ENCODE measurements at places on chromosomes 1 and 21.

DNA sequence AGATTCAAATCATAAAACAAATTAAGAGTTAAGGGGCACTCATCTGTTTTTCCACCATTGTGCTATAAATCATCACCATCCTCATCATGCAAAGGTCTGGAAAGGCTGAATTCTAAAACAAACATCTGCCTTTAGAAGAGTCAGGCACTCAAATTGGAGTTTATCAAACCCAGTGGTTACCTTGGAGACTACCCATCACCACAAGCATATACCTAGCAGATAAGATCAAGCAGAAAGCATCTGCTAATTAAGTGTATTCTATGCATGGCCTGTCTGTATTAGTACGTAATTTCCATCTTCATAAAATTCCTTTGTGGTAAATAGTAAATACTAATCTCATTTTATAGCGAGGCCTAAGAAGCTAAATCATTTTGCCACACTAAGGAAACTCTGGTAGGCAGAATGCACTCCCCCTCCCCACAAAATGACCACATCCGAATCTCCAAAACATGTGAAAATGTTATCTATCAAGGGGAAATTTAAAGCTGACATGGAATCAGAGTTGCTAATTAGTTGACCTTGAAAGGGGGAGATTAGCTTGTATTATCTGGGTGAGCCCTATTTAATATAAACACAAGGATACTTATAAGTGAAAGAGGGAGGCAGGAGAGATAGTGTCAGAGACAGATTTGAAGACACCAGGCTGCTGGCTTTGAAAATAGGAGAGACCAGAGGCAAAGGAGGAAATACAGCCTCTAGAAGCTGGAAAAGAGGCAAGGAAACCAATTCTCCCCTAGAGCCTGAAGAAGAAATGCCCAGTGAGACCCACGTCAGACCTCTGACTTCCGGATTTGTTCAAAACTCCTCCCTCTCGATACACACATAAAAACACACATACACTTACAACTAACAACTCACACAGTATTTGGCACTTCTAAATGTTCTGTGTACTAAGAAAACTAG is 23.2 kb downstream of the ARID4B start:
- DNase-seq: peak; percentile 82

GRCh38 chr1:51488372-51489050 is 30.6 kb downstream of the EPS15 start:
- DNase-seq: no peak

- DNase-seq: no peak
These were observed 86.5 kb downstream of the PSMG1 start for GRCh38 chr21:39096754-39097153.

GRCh38 chr1:47643306-47644211 is 205.7 kb downstream of the FOXD2 start:
- no peak for DNase-seq

GRCh38 chr1:52751589-52752483 is 25.6 kb downstream of the ZYG11B start:
- no peak for DNase-seq

GRCh38 chr1:215636258-215636965 is 69.3 kb downstream of the KCTD3 start:
- no peak for DNase-seq

DNA sequence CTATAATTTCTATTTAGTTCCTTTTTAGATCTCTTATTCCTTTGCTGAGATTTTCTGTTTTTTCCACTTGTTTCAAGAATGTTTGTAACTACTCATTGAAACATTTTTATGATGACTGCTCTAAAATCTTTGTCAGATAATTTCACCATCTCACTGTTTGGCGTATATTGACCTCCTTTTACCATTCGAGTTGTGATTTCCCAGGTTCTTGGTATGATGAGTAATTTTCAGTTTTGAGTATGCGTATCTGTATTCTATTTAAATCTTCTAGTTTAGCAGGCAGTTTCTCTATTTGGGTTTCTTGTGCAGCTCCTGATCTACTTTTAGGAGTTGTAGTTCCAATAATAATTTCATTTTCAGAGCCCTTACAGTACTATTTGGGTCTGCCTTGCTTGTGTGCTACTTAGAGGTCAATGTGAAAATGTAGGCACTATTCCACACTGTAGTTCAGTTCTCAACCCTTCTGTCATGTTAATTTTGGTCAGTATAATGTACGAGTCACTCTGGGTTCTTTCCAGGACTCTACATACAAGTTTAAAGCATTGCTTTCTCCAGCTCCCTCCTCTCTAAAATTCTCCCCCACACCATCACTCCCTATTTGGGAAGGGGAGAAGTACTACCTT is 115.5 kb downstream of the ACBD6 start:
- DNase-seq: no peak

- no peak for DNase-seq
These were observed 923.1 kb upstream of the TMPRSS15 start for GRCh38 chr21:19326531-19327319.

DNA sequence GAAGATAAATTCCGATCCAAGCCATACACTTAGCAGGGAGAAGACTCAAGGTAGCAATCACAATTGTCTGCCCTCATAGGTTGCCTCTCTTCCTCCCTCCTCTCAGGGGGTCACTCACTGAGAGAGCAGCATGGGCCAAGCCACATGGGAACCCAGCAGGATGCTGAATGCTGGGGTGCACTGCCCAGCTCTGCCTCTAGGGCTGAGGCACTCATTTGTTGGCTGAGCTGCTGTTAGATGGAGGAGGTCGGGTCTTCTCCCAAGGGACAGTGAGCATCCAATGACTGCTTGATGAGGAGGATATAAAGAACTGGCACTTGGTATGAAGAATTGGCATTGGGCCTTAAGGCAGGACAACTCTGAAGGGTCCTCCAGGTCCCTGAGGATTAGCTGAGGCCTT is 418.8 kb downstream of the SIPA1L2 start:
- DNase-seq: no peak

DNA sequence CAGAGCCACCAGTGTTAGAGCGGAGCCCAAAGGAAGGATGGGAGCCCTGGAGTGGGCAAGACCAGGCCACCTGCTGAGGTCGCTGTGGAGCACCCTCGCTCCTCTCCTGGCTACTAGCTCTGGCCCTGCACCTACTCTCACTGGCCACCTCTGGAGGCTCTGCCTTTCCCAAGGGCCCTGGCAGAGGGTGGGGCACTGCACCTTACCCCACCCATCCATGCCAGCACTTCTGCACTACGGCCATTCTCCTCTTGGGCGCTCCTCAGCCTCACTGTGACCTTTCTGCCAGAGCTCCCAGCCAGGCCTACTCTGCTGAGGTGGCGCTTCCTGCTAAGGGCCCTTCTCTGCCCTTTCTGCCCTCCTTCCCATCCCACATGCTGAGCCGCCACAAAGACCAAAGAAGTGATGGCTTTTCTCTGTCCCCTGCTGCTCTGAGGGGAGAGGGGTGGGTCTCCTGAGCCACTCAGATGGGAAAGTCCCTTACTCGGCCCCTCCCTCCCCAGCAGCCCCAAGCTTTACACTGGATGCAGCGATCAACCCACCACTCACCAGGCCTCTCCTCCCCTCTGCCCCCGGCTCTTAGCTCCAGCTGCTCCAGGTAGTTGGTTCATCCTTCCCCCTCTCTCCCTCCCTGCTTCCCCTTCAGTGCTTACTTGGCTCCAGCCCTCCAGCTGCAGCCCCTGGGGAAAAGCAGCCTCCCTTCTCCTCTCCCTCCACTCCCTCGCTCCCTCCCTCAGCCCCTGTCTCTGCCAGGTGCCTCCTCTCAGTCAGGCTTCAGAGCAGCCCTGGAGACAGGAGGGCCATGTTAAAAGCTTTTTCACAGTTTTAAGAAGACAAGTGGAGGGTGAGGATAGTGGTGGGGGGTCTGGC is 14.8 kb upstream of the TMEM222 start:
- DNase-seq: no peak

GRCh38 chr1:2290171-2290578 is 62.1 kb downstream of the SKI start:
- DNase-seq: no peak

GRCh38 chr1:220182111-220182510 is 88.2 kb downstream of the IARS2 start:
- no peak for DNase-seq

GRCh38 chr1:33488624-33489023 is 16.2 kb downstream of the ZSCAN20 start:
- DNase-seq: no peak

DNA sequence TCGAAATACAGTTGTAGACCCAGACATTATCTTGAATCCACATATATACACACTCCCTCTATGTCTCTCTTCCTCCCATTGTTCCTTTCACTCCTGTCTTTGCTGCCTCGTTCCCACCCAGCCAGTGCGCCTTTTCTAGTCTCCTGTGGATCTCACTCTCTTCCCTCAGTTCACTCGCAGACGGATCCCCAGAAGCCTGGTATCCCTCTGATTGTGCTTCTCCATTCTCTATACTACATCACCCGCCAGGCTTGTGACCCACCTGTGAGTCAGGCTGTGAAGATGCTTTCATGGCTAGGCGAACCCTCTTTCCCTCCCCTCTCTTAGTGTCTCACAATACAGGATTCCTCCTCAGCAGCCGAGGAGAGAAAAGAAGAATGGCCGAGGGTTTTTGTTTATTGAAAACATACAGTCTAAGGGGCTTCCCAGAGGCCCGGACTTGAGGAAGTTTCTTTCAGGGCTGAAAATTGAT is 1.5 kb downstream of the HCN3 start:
- DNase-seq: no peak

DNA sequence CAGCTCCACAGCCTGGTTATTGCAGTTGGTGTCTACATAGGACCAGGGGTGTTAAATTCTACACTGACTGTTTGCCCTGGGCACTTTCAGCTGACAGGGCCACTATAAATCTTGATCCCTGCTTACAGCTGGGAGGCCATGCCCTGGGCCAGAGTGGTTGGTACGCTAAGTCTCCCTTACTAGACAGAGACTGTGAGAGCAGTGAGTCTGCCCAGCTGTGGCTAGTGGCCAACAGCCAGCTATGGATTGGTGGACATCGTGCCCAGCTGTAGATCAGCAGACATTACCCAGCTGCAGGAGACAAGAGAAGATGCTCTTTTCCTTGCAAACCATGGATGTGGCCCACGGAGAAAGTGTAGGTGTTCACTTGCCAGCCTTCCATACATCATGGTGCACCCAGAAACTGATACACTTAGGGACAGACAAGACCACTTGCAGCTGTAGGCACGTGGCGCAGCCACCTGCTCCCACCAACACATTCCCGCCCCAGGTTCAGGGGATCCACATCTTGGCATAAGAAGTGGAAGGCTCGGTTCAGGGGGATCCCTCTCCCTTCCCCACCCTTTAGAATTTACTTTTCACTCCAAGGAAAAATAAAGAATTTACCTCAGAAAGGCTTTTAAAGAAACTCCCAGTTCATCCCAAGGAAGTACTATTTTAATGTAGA is 16.4 kb upstream of the PAX7 start:
- no peak for DNase-seq

GRCh38 chr1:115168026-115168425 is 78.7 kb upstream of the TSPAN2 start:
- DNase-seq: no peak
